T-helper 2 cell (primary cell): ENCODE measurements at places on chromosomes 4 and X.

DNA sequence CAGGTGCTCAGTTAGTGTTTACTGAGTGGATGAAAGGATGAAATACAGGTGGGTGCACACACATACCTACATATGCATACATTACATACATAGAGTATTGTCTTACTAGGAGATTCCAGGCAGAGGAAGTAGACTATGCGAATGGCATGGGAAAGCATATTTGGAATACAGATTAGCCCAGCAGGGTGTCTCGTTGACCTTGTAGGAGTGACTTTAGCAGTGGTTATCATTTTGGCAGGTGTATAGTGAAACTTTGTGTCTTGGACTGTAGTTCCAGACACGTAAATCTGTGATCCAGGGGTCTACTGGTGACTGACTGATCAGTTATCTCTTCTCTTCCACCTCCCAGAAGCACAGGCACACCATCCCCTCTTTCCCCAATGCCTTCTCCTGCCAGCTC is 86.3 kb downstream of the KLHL8 start:
- no peak for DNase-seq

DNA sequence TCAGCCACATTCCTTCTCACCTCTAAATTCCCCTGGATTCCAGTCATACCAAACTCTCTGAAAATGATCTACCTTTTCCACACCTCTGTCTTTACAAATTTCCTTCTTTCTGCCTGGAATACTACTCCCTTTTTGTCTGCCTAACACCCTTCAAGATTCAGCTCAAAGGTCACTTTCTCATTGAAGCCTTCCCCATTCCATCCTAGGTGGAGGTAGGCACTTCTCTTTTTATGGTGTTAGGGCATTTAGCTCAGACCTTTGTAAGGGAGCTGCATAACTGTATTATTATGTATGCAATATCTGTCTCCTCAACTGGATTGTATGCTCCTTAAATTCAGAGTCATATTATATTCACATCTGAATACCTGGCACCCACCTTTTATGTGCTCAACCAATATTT is 137.7 kb downstream of the RCHY1 start:
- DNase-seq, result no peak

GRCh38 chr4:40193578-40193977 is 3.3 kb upstream of the RHOH start:
- no peak for DNase-seq

DNA sequence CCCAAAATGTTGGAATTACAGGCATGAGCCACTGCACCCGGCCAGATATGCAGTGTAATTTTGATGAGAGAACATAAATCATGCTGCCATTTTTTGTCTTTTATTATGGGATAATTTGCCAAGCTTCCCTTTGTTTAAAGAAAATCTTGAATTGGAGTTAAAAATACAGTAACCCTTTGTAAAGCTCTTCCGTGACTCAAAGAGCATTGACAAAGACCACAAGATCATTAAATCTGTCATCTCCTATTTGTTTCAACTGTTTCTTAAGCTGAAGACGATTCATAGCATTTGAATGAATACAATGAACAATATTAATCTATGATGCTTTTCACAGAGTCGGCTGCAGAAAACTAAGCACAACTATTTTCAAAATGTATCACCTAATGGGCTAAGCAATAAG is 132.6 kb downstream of the ANAPC4 start:
- no peak for DNase-seq

GRCh38 chr4:182758273-182758672 is 158.9 kb downstream of the DCTD start:
- DNase-seq, result no peak

DNA sequence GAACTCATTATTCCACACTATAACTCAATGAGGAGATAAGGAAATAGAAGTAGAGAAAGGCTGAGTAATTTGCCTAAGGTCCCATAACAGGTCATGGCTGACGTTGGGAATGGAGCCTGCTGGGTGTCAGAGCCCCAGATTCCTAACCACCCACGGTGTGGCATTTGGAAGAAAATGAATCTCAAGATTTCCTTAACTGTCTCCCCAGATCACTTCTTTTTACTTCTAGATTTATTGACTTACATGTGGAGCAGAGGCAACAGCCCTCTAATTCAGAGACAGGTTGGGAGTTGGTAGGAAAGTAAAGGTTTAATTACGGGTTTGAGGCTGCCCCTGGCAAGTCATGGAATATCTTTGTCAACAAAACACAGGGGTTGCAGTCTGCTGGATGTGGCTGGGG is 134.0 kb downstream of the ARHGAP10 start:
- no peak for DNase-seq

DNA sequence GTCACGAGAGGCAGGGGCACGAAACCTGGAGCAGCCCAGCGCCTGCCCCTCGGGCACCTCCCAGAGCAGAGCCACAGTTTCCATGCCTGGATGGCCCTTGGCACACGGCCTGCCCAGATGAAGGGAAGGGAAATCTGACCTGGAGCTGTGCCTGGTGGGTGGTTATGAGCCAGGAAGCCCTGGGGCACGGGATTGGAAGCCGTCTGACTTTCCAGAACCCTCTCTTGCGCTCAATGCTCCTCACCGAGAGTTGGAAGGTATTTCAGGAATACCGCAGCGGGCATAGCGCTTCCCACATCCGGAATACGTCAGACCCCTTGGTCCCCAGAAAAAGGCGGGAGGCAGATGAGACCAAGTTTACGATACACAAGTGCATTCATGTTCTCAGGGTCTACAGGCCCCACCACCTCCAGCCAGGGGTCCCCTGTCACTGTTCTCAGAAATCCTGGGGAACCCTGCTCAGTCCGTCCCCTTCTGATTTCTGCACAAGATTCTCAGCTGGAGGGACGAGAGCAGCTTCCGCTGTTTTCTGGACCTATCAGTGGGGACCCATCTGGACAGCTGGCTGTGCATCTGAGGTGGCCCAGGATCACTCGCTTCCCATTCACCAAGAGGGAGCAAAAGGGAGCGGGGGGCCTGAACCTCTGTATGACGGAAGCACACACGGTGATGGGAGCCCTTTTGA is 172.9 kb downstream of the AFAP1 start:
- no peak for DNase-seq

- no peak for DNase-seq
These were observed 117.0 kb upstream of the TEX13C start for GRCh38 chrX:125202591-125203248.

- no peak for DNase-seq
These were observed 13.3 kb upstream of the ZNF827 start for GRCh38 chr4:145951931-145952330.

GRCh38 chr4:39331191-39331590 is 35.0 kb downstream of the RFC1 start:
- no peak for DNase-seq

DNA sequence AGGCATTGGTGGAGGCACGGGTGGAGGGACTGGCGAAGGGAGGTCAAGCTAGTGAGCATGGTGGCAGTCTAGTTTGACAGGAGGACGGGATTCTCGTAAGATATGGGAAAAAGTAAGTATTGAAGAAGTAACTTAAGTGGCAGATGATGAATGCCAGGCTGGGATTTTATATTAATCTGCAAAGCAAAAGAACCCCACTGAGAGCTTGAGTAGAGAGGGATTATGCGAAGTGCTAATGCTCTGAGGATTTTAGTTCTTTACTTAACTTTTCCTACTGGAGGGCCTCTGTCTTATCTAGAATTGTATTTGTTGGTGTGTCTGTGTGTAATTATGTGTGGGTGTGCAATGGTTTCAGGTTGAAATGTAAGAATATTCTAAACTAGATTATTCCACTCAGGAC is 327.9 kb downstream of the FAT4 start:
- DNase-seq, result no peak

GRCh38 chrX:107935200-107935599 is 47.0 kb downstream of the TEX13B start:
- DNase-seq, result no peak

- no peak for DNase-seq
These were observed 118.0 kb downstream of the SOWAHB start for GRCh38 chr4:76779740-76780459.

DNA sequence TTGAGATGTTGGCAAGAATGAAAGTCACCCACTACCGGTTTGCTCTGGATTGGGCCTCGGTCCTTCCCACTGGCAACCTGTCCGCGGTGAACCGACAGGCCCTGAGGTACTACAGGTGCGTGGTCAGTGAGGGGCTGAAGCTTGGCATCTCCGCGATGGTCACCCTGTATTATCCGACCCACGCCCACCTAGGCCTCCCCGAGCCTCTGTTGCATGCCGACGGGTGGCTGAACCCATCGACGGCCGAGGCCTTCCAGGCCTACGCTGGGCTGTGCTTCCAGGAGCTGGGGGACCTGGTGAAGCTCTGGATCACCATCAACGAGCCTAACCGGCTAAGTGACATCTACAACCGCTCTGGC is 12.3 kb downstream of the RPL9 start:
- DNase-seq, result no peak

DNA sequence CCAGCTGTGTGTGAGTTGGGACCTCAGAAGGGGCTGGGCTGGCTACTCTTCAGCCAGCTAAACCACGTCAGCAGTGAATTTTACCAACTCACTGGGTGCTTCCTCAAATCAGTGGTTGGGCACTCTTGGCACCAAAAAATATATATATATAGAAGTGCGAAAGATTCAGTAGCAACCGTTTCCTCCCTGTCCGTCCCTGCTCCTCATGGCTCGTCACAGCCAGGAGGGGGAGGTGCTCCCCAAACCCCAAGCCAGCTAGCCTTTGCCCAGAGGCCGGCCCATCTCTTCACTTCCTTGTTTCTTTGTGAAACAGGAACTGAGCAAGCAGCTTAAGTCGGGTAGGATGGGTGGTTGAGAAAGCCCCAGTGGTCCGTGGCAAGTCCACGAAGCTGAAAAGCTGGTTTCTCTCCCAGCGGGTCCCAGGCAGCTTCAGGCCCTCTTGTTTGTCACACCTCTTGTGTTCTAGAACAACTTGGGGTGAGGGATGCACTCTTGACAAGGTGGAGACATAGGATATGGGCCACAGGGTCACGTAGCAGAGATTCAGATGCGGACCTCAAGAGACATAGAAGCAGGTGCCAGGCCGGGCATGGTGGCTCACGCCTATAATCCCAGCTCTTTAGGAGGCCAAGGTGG is 6.8 kb upstream of the SASH3 start:
- DNase-seq, result no peak

DNA sequence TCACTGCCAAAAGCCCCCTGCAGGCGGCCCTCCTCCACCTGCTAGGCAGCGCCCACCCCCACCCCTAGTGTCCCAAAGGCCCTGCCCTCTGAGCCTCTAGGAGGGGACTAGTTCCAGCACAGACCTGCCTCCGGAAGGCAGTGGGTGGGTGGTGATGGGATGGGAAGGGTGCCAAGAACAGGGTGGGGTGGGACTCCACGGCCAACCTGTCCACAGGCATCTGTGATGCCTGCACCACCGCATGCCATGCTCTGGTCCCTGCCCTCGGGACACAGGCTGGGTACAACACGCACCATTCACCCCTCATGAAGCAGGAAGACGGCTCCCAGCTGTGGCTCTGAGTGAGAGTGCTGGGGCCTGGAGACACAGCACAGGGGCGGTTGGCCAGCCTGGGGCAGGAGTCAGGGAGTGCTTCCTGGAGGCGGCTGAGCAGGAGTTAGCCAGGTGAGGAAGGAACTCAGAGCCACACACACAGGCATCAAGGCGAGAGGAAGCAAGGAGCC is 243.1 kb upstream of the PSAPL1 start:
- DNase-seq, result no peak

DNA sequence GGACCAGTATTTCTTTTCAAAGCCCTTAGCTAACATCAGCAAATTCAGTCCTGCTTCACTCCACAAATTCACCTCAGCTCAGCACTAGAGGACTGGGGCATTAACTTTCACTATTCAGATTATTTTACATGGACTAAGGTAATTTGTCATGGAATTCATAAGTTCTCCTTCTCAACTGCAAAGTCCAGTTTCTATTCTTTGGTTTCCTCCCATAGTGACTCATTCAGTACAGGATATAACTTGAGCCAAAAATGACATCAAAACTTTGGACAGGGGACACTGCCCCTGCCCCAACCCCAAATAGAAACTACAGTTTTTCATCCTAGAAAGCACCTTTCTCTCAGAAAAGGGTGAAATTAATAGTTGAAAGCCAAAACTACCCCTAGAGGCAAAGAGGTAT is 52.7 kb downstream of the COX7B2 start:
- DNase-seq, result no peak

- DNase-seq, result no peak
These were observed 33.8 kb upstream of the SLAIN2 start for GRCh38 chr4:48307528-48307927.

- DNase-seq, result no peak
These were observed 45.9 kb downstream of the ABLIM2 start for GRCh38 chr4:8112672-8113071.

- no peak for DNase-seq
These were observed 210.3 kb downstream of the TBCK start for GRCh38 chr4:106105697-106106096.

DNA sequence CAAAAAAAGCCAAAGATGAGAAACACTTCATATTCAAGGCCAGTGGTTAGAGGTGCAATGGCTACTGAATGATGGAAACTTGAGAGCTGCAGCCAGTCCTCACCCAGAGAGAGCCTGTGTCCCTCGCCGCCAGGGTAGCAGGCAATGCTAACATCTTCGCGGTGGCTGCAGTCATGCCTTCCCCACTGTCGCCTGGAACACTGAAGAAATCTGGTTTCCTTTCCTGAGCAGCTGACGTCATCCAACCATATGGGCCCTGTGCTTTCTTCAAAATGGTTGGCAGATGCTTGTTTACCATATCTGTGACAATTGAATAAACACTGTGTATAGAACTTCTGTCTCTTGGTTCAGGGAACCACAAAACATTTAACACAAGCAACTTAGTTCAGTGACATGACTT is 39.7 kb downstream of the PRSS12 start:
- no peak for DNase-seq

DNA sequence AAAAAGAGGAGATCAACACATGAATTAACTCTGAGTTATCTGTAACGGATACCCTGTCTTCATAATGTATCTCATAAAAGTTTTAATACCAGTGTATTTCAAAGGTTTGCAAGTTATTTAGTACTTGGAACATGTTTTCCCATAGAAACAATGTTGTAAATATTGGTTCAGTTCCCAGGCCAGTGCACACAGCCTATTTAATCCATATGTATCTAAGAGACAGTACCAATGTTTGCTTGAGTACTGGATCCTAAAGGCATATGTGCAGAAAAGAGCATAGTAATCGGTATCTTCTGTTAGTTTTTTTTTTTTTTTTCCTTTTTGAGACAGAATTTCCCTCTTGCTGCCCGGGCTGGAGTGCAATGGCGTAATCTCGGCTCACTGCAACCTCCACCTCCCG is 46.1 kb downstream of the SLIT2 start:
- no peak for DNase-seq

GRCh38 chr4:27003642-27004113 is 143.0 kb downstream of the STIM2 start:
- DNase-seq, result no peak

DNA sequence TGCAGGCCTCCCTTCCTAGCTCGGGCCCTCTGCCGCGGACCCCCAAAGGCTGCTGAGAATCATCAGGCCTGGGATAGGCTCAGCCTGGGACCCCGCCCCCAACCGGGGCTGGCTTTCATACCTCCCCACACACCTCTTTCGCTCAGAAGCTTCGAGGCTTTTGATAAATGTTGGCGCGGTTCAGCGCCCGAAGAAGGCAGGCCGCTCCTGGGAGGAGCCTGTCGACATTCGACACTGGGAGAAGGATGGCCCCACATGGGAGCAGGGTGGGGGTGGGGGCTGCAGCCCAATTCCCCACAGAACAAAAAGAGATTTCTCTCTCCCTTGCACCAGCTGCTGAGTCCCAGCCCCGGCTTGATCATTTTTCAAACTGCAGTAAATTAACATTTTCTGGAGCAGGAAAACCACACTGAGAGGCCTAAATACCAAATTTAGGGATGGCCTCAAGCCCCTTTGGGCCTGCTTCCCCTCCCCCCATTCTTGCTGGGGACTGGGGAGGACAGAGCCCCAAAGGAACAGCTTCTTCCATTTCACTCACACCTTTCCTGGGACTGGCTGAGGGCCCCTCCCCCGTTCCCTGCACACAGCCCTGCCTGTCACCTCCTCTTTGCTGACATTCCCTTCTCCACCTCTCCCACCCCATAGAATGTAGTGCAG is 112.9 kb upstream of the PJA1 start:
- DNase-seq, result no peak
